ENCODE measurements at places on chromosomes 1 and 21.

GRCh38 chr1:24952413-24952841 lies 22.4 kb upstream of the RUNX3 start:
- no peak for DNase-seq

DNA sequence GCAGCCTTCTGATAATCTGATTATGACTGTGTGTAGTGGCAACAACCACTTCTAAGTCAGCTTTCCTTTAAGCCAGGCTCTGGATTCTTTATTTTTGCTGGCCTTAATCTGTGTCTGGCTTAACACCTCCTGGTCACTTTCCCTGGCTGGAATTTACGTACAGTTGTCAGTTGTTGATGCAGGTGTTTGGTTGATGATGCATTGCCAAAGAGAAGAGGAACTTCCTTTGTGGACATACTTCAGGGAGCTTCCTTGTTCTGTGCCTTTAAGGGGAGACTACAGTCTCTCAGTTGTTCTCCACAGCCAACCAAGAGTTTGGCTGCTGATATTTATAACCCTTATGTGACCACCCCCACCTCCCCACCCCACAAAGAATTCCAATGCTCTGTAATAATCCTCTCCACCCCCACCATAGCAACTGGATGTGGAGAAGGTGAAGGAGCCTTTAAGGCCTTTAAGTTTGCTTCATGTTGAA lies 96.0 kb upstream of the BMP8A start:
- peak; percentile 65 for DNase-seq

- no peak for DNase-seq
These were observed 162.4 kb downstream of the KIF26B start for GRCh38 chr1:245317217-245317616.

- DNase-seq: no peak
These were observed 13.2 kb upstream of the SEC16B start for GRCh38 chr1:177983077-177983476.

- DNase-seq: no peak
These were observed 146.7 kb upstream of the C1orf105 start for GRCh38 chr1:172273647-172274396.

DNA sequence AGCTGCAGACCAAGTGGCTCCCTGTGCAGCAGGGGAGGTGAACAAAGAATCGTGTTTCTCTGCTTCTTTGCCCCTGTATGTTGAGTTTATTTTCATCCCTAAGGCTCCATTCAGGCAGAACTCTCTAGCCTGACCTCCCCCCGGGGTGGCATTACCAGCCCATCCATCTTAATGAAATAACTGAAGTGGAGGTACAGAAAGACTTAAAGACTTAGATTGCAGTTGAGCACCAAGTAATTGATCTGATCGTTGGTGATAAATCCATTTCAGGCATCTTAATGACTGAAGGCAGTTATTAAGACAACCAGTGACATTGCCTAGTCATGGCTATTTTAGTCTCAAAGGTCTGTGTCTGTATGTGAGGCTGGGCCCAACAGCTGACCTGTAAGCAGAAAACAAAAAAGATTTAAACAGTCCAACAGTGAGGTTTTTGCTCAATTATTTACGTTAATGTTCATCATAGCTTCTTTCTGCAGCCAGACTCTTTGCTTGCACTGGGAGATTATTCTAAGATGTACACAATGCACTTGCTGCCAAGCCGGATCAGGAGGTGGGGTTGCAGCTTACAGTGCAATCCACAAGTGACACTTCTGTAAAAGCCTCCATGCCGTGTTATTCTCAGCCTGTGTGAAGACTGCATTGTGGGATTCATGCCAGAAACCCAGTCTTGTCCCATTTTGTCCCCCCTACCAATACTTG lies 363.0 kb upstream of the DUSP10 start:
- DNase-seq: no peak

GRCh38 chr1:53326598-53327181 lies 1.2 kb downstream of the LRP8 start:
- DNase-seq: no peak

- DNase-seq: no peak
These were observed 9.0 kb upstream of the PLA2G2A start for GRCh38 chr1:19988267-19989006.

DNA sequence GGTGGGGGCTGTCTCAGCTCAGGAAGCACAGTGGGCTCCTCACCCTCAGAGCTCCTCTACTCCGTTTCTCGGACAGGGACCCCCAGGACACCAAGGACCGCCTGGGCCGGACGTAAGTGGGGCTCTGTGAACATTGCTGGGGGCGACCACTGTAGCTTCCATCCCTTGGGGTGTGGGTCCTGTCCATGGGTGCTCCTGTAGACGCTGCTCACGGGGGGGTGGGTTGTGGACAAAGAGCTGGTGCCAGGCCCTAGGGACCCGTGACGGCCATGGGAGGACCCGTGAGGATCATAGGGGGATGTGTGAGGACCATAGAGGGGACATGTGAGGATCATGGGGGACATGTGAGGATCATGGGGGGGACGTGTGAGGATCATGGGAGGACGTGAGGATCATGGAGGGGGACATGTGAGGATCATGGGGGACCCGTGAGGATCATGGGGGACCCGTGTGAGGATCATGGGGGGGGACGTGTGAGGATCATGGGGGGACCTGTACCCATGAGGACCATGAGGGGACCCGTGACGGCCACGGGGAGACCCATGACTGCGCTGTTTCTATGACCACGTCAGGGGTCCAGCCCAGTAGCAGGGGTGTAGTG lies 18.1 kb downstream of the COL6A1 start:
- no peak for DNase-seq

GRCh38 chr1:228003461-228004330 lies 3.1 kb upstream of the WNT3A start:
- no peak for DNase-seq

DNA sequence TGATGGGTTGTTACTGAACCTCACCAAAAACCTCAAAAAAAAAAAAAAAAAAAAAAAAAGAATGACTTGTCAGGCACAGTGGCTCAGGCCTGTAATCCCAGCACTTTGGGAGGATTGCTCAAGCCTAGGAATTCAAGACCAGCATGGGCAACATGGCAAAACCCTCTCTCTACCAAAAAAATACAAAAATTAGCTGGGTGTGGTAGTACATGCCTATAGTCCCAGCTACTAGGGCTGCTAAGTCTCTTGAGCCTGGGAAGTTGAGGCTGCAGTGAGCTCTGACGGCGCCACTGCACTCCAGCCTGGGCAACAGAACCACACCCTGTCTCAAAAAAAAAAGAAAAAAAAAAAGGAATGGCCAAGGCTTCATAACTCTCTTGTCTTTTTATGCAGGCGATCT lies 11.1 kb downstream of the CHAF1B start:
- DNase-seq: no peak

- no peak for DNase-seq
These were observed 7.0 kb downstream of the FOXD2 start for GRCh38 chr1:47444562-47445465.

DNA sequence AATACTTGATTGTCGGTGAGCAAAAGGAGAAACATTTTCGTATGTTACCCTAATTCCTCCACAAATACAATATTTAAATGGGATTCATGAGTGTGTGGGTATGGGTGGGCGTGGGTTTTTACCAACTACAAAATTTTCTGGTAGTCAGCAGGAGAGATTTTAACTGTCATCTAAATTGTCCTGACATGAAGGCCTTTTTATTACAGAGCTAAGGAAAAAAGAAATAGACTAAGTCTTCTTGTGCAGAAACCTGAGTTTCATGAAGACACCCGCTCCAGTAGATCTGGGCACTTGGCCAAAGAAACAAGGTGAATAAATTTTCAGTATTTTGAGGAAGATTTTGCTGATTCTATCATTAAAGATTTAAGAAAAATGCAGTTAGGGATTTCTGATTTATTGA lies 752 bp downstream of the RGS18 start:
- peak; percentile 19 for DNase-seq

DNA sequence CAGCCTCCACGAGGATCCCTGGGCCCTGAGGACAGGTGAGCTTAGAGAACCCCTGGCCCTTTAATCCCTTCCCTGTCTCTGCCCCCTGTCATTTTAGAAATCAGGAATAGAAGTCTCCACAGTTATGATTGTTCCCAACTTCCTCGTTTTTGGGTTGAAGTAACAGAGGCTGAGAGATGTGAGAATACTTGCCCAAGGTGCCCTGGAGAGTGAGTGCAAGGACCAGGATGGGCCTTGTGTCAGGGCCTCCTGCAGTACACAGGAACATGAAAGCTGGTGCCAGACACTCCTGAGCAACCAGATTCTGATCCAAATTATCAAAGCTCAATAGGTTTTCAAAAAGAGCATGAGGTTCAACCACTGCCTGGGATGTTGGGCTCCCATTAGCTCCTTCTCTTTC lies 10.1 kb downstream of the HLX start:
- DNase-seq: no peak

DNA sequence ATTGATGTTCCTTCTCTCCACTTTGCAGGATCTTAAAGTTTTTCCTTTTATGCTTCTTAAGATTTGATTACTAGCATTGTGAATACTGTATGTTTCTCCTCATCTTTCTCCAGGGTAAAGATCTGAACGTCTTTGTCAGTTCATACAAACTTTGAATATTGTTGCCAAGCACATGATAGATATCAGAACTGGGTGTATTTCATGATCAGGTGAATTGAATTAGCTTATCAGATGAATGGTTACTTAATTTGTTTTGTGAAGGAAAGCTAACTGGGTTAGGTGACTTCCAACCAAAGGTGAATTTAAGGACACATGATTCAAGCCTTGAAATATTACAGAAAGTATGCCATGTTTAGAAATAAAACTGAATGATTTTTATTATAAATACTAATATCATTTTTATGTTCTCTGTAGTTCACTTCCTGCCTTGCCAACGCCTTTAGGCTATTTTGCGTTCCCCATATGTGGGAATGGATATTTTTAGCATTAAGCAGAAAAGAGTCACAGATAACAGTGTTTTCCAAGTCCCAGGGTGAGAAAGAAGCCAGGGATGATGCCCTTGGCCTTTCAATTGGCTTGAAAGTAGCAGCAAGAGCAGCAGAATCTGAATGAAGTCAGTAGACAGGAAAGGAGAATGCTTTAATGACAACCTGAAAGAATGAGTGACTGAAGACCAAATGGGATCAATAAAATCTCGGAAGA lies 752.1 kb downstream of the NCAM2 start:
- DNase-seq: no peak

DNA sequence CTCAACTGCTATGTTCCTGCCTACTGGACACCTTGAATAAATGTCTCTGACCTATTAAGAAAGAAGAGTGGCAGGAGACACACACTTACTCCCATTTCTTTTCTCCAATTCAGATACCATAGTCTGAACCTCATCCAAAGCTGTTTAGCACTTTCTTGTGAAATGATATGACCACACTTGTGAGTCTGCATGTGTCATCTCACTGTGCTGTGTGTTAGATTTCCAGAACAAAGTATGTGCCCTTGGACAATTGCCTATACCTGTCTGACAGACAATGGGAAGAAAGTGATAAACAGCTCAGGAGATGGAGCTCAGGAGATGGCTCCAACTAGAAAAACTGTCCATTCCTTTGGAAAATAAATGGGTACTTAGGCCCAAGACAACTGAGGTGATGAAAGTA lies 48.4 kb downstream of the USP48 start:
- DNase-seq: no peak

- DNase-seq: no peak
These were observed 8.2 kb downstream of the TBX15 start for GRCh38 chr1:118979754-118980575.

GRCh38 chr1:59482986-59483385 lies 186.1 kb downstream of the FGGY start:
- no peak for DNase-seq

DNA sequence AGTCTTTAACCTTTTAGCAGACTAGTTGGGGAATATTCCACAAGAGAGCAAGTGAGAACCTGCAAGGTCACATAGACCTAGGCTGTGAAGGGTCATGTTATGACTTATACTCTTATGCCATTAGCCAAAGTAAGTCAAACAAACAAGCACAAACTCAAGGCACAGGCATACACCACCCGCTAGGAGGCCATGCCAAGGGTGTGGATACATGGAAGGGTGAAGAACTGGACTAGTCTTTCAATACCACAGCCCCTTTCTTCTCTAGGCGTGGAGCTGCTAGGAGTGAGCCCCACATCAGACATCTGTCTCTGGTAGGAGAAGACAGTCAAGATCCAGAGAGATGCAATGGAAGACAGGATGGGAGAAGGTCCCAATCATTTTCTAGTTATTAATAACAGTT lies 68.6 kb downstream of the BACH1 start:
- DNase-seq: no peak

- DNase-seq: no peak
These were observed 347.6 kb downstream of the PTPRC start for GRCh38 chr1:198986442-198986841.

GRCh38 chr1:65795311-65795710 lies 2.6 kb downstream of the PDE4B start:
- DNase-seq: no peak

DNA sequence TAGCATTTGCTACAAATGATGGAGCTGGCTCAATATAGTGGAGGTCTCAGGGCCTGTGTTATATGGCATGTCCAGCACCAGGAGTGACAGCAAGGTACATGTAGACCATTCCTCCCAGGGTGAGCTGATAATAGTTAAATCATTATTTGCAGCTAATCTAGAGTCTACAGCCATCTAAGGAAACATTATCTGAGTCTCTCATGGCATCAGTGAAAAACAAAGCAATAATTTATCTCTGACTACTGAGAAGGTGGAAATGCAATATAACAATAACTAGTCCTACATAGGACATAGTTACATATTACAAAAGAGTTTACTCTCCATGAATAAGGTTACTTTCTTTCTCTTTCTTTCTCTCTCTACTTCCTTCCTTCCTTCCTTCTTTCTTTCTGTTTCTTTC lies 143.4 kb upstream of the KCNK2 start:
- no peak for DNase-seq

GRCh38 chr21:38039369-38039768 lies 123.1 kb upstream of the KCNJ6 start:
- no peak for DNase-seq

GRCh38 chr1:59593798-59594790 lies 220.7 kb upstream of the HOOK1 start:
- no peak for DNase-seq

GRCh38 chr1:226666164-226666506 lies 72.9 kb downstream of the ITPKB start:
- DNase-seq: no peak

- DNase-seq: no peak
These were observed 26.4 kb downstream of the PLXNA2 start for GRCh38 chr1:208217781-208218180.

DNA sequence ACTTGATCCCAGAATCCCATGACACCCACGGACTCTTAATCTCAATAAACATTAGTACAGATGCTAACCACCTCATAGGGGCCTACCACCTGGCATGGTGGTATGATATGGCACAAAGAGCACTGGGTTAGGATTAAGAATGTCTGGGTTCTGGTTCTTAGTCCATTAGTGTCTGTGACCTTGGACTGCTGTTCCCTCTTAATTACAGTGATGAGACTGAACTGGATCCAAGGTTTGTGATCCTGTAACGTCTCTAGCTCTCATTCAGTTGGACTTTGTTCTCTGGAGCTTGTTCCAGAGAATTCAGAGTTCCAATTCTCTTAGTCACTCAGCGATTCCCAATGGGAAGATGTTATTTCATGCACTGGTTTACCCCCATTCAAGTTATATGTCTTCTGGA lies 23.6 kb upstream of the PIGC start:
- no peak for DNase-seq

- no peak for DNase-seq
These were observed 1.2 kb downstream of the HHIPL2 start for GRCh38 chr1:222546548-222547259.
